ENCODE measurements at places on chromosomes 13 and 19. TPM values are rescaled to one million over a fixed set of nuclear protein-coding genes. Genes with fewer than 3 reads are reported as not detected.
A peak's percentile ranks its signal among the peaks of the same experiment; 100 is the strongest.

Gene SIGLEC14
- total RNA-seq = not detected

- peak; percentile 10 for DNase-seq
Observed at GRCh38 chr13:66618702-66619101, 611.4 kb downstream of the PCDH9 start.

DNA sequence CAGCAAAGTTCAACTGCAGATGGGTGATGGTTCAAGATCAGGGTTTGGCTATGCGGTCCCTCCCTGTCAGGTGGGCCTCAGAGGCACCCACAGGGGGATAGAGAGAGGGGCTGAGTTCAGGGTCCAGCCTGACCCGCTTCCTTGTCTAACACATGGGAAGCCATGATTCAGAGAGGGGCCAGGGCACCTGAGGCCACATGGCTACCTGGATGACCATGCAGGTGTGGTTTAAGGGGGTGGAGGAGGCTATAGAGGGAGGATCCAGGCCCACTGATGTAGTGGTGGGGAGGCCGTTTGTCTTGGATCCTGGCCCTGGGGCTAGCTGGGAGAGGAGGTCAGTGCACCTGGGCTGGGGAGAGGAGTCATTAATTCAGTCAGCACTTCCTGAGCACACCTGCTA lies 56.7 kb downstream of the ZNF536 start:
- DNase-seq = no peak

DNA sequence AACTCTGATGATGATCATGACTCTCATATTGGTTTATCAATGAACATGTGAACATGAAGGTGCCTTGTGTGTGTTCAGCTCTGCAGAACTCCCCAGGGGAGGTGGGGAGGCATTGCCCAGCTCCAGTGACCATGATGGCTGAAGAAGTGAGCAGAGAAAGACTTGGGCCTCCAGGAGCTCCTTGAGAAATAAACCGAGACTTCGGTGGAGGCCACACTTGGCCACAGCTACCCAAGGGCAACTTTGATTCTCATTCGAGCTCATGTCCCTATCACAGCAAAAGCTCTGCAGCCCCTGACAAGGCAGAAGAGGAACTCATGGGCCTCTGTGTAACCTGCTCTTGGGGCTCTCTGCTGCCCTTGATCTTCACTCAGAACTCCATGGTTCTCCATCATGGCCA lies 44.1 kb upstream of the ZNF536 start:
- no peak for DNase-seq

DNA sequence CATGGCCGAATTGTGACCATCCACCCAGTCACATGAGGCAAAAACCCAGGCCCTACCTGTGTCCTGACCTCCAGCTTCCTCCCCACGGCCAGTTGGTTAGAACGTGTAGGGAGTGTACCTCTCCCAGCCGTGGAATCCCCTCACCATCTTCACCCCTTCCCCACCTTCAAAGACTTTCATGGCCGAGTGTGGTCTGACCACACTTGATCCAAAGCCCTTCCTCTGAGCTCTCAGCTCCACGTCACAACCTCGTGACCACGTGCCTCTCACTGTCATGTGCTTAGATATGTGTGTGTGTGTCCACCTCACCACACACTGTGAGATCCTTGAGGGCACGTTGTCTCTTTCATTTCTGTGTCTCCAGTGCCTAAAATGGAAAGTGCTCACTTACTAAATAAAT lies 48.6 kb upstream of the UBE2L5 start:
- DNase-seq = no peak

GRCh38 chr13:40518481-40518882 lies 148.0 kb downstream of the FOXO1 start:
- no peak for DNase-seq

Gene C19orf85
- not detected for total RNA-seq

- no peak for DNase-seq
Observed at GRCh38 chr19:14411161-14411937, 7.8 kb downstream of the DDX39A start.

DNA sequence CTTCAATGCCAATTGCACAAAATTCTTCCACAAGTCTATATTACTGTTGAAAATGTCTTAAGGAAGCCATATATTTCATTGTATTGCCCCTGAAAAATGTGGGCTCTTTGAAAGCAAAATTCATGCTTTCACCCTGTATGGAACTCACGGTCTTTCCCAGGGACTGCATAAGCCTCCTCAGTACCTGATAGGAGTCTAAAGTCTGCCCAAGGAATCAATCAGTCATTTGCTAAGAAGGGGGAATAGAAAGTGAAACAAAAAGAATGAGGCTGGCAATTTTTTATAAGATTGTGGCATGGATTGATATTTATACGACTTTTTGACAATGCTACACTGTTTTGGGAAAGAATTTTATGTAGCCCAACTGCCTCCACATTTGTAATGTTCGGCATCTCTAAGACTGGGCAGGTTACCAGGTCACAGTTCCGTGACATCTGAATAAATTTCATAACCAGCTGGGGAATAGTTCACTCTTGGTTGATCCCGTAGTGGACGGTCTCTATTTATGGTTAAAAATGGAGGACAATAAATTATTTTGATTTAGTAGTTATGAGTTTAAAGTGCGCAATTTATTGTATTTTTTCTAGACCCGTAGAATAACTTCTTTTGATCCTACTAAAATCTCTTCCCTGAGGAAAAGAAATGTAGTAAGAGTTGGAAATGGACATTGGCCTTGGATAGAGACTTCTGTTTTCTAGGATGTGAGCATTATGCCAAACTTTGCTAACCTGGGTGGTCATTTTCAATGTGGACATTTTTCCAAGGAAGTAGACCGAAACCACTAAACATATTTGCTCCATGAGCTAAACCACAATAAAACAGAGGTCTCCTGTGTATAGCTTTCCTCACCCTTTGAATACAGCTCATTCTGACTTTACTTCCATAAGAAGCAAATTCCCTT lies 1585.4 kb downstream of the EFNB2 start:
- peak; percentile 11 for DNase-seq

DNA sequence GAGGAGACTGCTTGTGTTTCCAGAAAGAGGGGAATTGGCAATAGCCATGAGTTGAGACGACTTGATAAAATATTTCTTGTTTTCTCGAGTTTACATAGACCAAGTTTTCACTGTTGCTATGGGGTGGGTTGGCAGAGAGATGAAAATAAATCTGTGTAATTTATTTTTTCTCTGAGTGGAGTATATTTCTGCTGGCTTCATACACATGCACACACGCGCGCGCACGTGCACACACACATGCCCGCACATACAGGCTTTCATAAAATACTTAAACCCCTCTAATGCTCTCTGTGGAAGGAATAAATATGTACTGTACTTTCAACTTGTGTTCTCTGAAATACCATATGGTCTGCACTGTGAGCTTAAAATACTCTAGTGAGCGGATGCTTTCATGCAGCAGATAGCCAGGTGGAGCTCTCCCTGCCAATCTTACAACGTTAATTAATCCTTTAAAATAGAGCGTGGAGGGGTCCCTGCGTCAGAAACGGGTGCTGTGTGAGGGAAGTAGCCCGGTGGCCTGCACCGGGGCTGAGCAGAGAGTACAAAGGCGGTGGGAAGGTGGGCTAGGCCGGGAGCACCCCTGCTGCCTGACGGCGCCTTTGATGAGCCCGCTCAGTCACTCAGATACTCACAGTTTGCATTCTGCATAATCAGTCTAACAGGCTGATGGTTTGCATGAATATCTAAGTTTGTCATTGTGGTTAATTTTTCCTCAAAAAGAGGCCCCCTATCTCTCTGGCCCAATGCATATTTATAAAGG lies 44.1 kb downstream of the CCNE1 start:
- no peak for DNase-seq

GRCh38 chr13:47289567-47289966 lies 392.7 kb upstream of the HTR2A start:
- DNase-seq = no peak

GRCh38 chr13:34277936-34278335 lies 460.0 kb downstream of the RFC3 start:
- DNase-seq = no peak

DNA sequence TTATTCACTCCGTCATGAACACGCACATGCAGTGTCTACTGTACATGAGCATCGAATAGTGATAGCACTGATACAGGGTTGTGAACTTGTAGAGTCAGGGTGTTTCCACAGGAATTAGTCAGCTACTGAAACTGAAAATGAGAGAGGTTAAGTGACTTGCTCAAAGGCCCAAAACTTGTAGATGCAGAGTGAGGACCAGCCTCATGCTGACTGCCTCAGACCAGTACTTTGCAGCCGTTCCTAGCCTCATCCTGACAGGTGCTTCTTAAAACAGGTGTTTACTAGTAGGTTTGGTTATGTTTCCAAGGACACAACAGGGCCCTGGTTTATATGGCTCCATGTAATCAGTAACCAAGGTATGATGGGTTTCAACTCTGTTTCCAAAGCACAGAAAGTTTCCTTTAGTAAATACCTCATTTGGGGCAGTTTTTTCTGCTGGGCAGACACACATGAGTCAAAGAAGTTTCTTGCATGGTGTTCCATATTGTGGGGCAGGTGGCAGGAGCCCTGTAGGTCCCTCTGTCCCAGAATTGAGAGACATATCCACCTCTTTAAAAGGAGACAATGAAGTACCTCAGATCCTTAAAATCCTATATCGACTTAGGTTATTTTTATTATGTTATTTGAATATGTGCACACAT lies 16.0 kb downstream of the FGF9 start:
- no peak for DNase-seq

DNA sequence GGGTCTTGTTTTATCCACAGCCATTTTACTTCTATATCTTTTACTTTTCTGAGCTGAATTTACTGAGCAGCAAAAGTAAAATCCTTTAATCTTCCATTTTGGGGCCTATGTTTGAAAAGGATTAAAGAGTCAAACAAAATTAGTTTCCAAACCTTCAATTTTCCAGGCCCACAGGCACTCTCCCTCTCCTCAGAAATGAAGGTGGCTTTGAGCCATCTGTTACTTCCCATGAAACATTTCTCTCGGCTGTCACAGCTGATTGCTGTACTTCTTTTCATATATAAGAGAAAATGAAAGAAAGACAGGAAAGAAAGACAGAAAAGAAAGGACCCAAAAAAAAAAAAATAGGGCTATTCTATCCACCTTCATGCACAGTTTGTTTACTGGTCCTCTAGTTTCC lies 194.9 kb downstream of the LACC1 start:
- no peak for DNase-seq

DNA sequence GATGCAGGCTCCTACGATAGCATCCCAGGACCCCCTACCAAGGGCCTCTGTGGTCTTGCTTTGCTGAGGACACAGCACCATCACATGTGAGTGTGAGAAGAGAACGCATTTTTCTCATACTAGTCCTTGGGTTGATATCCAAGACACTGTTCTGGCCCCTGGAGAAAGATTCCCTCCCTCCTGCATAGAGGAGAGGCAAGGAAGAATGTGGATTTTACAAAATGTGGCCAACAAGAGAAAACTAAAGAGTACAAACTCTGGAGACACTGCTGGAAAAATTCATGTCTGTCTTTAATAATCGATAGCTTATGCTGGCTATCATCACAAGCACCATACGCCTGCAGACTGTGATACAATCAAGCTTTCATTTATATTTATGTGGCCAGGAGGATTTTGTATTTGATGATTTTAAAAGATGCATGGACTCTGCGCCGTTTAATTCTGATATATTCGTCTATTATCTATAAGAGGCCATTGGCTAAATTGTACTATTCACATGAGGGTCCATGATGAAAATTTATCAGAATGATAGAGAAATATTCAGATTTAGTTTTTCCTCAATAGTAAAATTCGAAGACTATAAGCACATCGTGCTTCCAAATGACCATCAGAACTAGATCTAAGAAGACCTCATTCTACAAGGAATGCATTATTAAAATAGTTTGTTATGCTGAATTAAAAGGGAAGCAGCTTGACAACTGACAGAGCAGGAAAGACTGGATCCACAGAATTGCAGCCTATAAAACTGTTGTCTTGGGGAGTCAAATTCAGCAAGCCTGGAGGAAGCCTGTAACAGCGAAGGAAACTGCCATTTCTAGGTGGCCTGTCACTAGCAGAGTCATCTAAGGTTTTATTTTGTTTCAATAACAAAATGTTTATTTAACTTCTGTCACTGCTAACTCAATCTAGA lies 578.7 kb downstream of the DIAPH3 start:
- DNase-seq = no peak

GRCh38 chr13:98171900-98172589 lies 5.0 kb downstream of the RNF113B start:
- peak; percentile 51 for DNase-seq

DNA sequence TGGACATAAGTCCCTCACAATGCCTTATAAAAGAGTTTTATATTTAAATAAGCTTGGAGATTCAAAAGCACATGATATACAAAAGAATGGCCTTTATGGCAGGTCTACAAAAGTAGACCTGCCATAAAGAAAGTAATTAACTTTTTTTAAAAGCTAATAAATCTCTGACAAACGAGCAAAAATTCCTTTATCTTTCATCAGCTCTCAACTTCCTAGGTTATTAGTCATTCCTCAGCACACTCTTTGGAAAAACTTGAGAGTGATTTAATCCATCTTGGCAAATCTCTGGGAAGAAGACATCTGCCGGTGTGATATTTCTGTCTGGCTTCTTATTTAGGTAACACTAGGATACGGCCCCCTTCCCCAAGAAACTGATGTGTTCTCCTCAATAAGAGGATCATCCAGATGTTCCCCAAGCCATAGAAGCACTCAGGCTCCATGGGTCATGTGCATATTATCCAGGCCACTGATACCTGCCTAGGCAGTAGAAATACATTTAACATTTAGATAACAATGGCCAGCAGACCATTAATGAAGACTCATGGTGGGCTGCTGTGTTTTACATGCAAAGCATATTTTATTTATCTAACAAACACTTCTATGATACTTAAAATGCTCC lies 372.7 kb downstream of the LIG4 start:
- peak; percentile 44 for DNase-seq

- peak; percentile 19 for DNase-seq
Observed at GRCh38 chr19:7450243-7451223, 38.3 kb downstream of the PEX11G start.

- DNase-seq = no peak
Observed at GRCh38 chr13:81171065-81171647, 830.2 kb upstream of the SPRY2 start.

Gene RFPL4A
- not detected for total RNA-seq

Gene SLAIN1
- total RNA-seq = not detected

Gene PGLYRP2
- not detected for total RNA-seq

DNA sequence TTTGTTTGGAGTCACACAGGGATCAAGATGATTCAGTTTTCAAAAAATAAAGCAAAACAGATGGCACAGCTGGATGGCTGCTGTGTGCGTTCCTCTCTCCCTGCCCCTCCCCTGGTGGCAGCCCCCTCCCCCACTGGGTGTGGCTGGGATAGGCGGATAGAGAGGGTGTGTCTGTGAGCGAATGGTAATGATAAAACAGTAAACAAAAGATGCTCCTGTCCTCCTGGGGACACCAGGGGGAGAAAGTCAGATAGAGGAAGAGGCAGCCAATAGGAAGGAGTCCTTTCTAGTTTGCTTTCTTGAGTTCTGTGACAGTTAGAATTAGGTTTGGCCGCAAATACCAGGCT lies 6.5 kb downstream of the TMEM255B start:
- DNase-seq = peak; percentile 11

- no peak for DNase-seq
Observed at GRCh38 chr13:69028936-69029335, 1078.7 kb upstream of the ATXN8OS start.

- DNase-seq = no peak
Observed at GRCh38 chr13:52345048-52345447, 60.9 kb downstream of the THSD1 start.
